T follicular helper cell (primary cell): ENCODE measurements at places on chromosomes 13 and 19.

DNA sequence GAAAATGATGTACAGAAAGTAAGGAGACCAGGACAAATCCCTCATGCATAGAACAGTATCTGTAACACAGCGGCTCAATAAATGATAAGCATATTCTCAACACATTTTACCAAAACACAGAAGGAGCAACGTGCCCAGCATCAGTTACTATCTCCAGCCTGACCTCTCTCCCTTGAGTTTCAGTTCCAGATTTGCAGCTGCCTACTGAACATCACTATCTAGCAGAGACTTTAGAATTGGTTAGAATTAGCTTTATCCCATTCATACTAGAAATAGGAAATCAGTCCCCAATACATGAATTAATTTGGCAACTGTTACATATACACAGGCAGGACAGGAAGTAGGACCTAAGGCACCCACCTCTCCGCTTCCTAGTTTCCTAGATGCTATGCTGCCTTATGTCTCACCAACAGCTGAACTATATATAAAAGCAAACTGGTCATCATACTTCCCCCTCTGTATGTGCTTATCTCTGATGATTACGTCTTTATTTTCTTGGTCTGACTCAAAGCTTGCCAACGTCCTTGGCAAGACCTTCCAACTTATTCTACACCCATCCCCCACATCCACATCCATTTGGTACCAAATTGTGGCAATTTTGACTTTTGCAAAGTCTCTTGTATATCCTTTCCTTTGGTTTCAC is 61.1 kb downstream of the SACS start:
- DNase-seq: no peak

DNA sequence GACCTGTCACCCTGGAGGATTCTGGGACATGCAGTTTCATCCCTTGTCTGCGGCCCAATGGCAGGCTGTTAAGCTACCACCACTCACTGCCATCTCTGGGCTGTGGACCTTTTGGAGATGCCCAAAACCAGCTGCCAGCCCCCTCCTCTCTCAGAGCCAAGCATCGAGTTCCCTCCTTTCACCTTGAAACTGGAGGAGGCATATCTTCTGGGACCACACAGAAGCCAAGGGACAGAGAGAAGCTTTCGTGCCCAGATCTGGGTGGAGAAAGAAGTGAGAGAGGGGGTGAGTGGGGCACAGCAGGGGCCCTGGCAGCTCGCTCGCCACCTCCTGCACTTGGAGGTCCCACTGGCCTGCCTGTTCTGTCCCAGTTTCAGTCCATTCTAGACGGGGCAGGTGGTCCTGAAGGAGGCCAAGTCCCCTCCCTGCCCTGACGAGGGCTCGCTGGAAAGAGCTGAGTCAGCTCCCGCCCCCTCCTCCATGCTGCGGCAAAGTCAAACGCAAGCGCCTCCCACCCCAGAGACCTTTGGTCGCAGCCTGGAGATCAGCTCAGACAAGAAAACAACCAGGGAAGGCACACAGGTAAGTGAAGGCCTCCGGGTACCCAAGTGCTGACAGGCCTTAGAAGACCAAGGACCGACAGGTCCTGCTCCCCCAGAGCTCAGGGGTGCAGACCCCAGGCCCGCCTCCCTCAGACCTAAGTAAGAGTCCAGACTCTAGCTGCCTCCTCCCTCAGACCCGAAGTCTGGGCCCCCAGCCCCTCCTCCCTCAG is 3.8 kb downstream of the BCAT2 start:
- no peak for DNase-seq

GRCh38 chr19:46000491-46001246 is 5.4 kb downstream of the CCDC61 start:
- peak; percentile 74 for DNase-seq

GRCh38 chr13:72431981-72432682 is 295.3 kb downstream of the MZT1 start:
- no peak for DNase-seq

DNA sequence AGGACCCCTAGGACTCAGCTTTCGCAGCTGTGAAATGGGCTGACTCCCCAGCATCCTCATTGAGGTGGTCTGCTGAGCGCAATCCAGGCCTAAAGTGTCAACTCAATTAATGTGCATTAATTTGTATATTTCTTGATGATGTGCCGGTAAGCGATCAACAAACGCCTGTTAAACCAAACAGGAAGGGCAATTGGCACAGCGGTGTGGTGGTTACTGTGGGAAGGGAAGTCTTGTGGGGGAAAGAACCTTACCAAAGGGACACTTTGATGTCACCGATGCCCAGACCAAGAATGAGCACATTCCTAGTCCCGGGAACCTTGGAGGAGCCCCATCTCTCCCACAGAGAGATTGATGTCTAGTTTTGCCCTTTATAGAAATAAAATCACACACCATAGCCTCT is 1.6 kb downstream of the JAK3 start:
- no peak for DNase-seq

GRCh38 chr13:90591260-90591926 is 756.1 kb upstream of the MIR17HG start:
- no peak for DNase-seq
